ENCODE measurements at places on chromosomes 7 and 10.

GRCh38 chr7:6565655-6566054 lies 11.6 kb upstream of the ZDHHC4 start:
- no peak for DNase-seq

GRCh38 chr10:3919709-3920308 lies 134.8 kb upstream of the KLF6 start:
- no peak for DNase-seq

DNA sequence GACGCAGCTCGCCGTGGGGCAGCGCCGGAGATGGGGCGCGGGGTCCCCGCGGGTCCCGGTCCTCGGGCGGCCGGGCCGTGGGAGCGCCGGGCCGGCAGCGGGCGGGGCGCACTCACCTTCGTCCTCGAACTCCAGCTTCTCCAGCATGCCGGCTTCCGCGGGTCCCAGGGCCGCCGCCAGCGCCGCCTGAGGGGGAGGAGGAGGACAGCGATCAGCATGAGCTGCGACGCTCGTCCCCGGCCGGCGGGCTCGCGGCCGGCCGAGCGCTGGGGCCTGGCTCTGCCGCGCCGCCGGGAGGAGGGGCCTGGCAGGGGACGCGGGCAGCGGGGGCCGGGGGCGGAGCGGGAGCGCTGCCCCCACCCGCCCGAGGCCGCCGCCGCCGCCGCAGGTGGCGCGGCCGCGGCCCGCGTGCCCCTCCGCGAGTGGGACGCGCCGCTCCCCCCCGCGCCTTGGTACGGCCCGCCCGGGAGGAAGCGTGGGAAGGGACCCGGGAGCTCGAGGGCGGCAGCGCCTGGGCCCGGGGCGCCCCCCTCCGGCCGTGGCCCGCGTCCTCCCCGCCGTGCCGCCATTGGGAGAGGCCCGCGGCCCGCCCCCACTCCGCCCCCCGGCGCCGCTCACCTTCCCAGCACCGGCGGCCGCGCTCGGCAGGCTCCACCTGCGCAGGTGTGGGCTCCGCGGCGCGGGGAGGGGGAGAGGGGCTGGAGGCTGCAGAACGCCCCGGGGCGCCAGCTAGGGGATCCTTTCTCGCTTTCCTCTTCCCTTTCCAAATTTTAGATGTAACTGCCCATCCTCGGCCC lies 112.5 kb upstream of the RHEB start:
- peak; percentile 84 for DNase-seq

- DNase-seq: no peak
Observed at GRCh38 chr7:1078985-1079384, 8.9 kb upstream of the GPER1 start.

DNA sequence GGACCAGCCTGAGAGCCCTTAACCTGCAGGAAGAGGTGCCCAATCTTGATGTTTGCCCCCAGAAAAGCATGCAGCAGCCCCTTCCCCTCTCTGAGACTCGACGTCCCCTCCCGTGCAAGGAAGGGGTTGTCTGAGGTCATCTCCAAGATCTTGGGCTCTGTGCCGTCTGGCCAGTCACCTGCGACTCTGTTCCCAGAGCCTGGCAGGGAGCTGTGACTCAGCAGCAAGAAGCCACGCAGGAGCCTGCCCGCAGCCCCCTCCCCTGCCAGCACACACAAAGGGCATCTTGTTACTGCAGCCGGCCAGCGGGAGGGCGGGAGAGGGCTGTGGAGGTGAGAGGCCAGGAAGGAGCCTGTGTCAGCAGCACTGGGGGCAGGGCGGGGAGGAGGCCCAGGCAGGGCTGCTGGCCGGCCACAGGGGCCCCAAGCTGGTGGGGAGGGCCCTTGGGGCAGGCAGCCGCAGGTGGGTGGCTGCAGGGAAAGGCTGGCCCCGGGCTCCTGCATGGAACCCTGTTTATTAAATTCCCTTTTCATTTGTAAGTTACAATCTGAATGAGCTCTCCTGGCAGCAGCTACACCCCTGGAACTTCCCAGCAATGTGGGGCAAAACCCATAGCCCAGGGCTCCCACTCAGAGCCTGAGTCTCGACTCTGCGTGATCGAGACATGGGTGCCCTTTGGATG lies 103.7 kb upstream of the ZMIZ1 start:
- DNase-seq: no peak

GRCh38 chr7:69645683-69646082 lies 47.4 kb downstream of the AUTS2 start:
- DNase-seq: no peak

GRCh38 chr10:50473756-50474155 lies 150.0 kb downstream of the SGMS1 start:
- no peak for DNase-seq

DNA sequence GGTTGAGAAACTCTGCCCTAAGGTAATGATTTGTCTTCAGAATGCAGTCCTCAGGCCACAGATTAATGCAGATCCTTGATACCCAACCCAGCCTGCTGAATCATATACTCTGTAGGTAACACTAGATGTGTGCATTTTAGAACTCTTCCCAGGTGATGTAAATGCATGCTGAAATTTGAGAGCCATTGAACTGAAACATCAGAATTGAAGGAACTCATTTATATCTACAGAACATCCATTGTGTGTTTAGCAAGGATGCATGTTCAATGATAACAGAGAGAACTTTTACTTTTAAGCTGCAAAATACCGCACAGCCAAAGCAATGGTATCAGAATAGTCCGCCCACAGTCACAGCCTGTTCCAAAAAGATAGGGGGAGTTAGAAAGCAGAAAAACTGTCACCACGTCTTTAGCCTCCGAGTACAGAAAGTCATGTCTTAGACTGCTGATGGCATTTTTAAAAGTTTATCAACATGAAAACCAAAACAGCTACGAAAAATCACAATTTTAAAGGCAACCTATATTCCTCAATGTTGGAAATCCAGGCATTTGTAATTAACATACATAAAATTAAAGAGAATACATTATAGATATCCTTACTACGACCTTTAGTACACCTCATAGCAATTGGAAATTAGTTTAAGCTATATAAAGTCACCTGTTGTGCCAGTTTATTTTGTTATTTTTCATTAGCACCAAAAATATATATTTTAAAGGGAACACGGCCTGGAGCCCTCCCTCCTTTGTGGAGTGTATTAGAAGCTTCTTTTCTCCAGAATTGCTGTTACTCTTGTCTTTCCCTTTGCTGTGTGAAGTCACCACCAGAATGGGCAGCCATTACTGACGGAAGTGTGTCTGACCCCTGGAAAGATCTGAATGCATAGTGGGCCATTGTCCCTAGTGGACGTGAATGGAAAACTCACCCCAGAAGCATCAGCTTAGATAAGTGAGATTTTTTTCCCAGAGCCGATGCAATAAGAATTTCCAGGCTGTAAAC lies 65.8 kb upstream of the PRKAR2B start:
- DNase-seq: no peak

DNA sequence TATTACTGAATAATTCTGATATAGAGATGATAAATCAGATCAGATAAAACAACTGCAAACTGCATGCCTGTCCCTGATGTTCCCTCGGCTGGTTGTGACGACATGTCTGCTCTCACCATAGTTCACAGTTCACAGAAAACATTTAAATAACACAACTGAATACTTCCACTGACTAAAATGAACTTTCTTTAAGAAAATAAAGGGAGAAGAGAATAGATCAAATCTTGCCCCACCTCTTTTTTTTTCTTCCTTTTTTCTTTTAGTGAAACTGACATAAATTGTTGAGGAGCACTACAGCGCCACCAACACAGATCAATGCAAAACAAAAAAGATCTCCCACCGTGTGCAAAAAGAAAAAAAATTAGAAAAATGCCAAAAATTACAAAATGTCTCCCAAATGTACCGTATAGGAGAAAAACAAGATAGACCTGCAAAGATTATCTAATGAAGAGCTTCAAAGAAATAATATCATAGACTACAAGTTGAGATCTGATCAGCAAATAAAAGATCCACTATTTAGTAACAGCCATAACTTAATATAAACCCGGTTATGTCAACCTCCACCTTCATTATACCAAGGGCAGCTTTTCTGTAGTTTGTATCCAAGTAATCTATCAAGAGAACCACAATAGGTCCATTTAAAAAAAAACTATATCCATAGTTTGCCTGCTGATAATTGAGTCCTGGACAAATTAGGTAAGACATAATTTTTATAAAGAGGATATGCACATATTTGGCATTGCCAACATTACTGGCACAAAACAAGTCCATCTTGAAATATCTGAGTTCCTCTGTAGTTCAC lies 30.7 kb upstream of the EPC1 start:
- DNase-seq: no peak

- DNase-seq: no peak
Observed at GRCh38 chr7:44195889-44196288, 4.9 kb upstream of the YKT6 start.

- no peak for DNase-seq
Observed at GRCh38 chr10:29810816-29811215, 176.0 kb upstream of the SVIL start.

DNA sequence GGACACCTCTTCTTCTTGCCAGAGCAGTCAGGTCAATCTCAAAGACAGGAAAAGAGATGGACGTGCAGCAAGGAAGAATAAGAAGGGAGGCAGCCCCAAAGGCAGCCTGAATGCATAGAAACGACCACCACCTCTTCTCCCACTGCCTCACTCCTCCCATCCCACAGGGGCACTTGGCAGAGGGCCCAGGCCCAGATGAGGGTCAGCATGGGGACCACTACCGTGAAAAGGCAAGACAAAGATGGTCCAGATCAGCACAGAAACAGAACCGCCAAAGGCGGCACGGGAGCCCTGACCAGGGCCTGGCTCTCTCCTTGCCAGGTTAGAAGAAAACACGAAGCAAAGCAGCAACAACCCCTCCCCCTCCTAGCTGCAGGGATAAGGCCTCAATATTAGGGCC lies 1.9 kb upstream of the NDST2 start:
- no peak for DNase-seq
